ENCODE measurements at places on chromosomes 7 and 10.

GRCh38 chr7:134804351-134804750 lies 24.9 kb downstream of the CALD1 start:
- no peak for DNase-seq

DNA sequence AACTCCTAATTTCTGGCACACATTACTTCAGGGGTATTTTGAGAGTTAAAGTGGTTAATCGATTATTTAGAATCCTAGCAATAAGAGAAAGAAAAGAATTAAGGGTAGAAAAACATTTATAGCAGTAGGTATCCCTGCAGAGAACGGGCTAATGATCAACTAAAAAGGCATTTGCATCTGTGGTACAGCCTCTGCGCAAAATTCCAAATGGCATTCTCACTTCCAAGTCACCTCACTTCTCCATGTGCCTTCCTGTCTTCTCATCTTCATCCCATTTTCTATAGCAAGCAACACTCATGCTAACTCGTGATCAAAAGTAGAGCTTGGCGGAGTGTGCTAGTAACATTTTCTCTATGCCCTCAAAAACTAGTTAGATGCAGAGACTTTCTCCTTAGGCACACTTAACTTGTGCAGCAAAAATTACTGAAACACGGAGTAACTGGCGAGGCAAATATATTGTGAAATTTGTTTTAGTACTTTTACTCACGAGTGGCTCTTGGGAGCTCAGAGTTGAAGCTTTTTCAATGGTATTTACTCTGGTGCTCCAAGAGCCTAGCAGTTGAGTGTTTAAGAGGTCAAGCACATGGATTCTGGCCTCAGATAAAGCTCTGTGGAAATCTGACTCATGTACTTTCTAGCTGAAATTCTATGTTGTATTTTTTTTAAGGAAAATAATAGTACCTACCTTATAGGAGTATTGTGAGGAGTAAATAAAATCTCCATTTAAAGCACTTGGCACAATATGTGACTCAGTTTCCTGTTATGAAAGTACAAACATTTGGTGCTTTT lies 65.1 kb downstream of the MET start:
- peak; percentile 49 for DNase-seq

- DNase-seq: no peak
Observed at GRCh38 chr7:86282014-86282682, 361.6 kb upstream of the GRM3 start.

DNA sequence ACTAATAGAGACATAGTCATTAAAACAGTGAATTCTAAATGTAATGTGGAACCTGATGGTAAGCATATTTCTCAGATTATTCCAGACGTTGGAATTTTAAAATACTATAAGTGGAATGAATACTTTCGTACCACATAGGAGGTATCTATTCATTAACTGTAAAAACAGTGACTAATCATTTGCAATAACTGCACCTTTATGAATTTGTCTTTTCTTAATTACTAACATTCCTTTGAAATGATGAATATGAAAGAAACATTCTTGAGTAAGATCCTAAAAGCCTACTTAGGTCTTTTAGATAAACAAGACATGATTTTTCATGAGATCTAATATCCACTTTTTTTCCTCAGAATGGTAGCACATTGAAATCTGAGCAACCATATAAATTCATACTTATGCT lies 549.0 kb upstream of the LRRN3 start:
- DNase-seq: no peak

DNA sequence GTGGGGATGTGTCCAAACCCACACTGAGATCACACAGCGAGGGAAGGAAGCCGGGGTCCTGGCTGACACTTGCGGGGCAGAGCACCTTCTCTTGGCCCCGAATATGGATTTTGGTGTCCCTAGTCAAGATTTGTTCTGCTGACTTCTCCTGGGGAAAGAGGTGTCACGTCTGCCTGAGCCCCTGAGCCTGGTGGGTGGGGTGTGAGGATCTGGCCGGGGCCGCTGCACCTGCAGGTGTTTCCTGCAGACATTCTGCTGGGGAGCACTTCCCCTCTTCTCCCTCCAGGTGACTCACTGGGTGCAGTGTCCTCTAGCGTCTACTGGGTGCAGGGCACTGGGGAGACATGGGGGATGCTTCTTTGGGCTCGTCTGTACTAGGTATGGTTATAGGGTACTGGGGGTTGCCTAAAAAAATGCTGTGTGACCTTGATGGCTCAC lies 99.2 kb downstream of the GRK5 start:
- peak; percentile 32 for DNase-seq

- DNase-seq: no peak
Observed at GRCh38 chr7:141891336-141891735, 24.9 kb upstream of the OR9A4 start.

DNA sequence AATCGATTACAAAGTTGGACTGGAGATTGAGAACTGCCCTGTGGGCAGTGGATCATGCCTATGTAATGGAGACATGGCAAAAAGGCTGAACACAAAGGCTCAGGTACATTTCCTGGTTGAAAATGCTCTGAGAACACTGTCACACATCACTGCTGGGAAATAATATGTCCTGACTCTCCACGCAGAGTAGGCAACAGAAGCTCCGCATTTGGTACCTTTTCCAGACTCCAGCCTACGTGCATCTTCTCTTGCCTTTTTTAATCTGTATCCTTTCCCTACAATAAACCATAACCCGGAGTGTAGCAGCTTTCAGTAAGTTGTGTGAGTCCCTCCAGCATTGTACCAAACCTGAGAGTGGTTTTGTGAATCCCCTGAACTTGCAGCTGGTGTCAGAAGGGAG lies 134.7 kb downstream of the SORBS1 start:
- DNase-seq: no peak

GRCh38 chr10:124703372-124703771 lies 40.8 kb downstream of the FAM53B start:
- DNase-seq: no peak

- no peak for DNase-seq
Observed at GRCh38 chr10:121658611-121659010, 60.4 kb upstream of the FGFR2 start.

Measured in NCI-H510A treated with DMSO at 0.1 percent for 48 hours (cell line).